NCI-H226 (cell line): ENCODE measurements at places on chromosomes 5 and 9.

- DNase-seq: no peak
Observed at GRCh38 chr5:153998768-153999167, 39.9 kb downstream of the FAM114A2 start.

DNA sequence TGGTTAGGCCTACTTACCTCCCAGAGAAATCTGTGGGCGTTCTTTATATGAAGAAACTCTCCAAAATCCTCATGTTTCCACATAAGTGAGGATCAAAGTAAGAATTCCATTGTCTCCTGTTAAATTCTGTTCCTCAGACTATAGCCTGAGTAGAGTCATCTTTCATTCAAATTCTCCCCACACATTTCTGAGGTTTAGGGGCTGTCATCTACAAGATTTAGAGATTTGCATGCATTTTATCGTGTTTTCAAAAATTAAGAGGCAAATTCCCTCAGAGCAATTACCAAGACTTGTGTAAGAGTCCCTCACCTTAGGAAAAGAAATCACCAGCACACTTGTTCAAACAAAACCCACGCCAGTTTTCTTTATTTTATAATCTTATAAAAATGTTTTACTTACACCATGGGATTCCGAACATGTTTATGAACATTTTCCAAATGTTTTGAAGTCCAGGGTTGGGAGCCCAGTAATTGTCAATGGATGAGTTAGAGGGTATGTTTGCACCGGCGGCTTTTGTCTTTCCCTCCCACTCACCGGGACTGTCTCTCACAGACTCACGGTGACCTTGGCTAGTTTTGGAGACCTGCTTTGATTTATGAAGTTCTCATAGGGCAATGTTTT is 367.6 kb downstream of the ENC1 start:
- DNase-seq: peak; percentile 4

- no peak for DNase-seq
Observed at GRCh38 chr5:42992088-42992879, 47.8 kb downstream of the ANXA2R start.

GRCh38 chr9:125966959-125967711 is 220.0 kb downstream of the PBX3 start:
- DNase-seq: no peak

DNA sequence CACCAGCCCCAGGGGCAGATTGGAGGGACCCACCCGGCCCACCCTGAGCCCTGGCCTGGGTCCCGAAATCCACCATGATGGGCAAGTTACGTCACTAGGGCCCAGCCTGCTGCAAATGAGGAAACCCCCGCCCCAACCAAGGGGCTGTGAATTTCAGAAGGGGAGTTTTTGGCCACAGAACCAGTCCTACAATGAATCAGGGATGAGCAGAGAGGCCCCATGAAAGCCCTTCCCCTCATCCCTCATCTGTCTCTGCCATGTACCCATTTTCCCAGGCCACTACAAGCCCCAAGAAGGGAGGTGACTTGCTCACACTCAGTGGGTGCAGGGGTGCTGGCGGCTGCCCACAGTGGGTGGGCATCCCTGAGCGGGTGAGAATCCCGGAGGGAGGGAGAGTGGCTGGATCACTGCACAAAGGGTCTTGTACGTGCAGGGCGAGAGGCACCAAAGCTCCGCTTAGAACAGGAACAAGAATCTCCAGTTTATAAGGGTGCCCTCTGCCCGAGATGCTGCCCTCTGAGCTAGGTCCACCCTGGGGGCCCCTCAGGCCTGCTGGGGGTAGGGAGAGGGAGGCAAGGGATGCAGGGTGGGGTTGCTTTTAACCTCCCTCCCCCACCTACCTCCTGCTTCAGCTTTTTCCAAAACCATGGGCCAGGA is 10.4 kb upstream of the TCF7 start:
- DNase-seq: no peak

DNA sequence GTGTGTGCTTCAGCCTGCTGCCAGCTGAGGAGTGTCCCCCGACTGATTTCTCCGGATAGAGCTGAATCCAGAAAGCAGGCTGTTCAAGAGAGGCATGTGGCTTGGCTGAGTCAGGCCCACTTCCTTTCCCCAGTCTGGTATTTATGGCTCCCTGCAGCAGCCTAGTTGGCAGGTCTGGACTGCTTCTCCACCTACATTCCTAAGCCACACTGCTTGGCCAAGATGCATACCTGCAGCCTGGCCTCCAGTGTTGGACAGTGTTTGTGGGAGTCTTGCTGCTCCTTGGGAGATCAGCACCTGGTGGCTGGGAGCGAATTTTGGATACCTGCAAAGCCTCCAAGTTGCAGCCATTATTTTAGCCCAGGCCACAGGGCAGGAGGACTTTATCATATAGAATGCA is 670.8 kb downstream of the ACTL7B start:
- peak; percentile 82 for DNase-seq

- peak; percentile 86 for DNase-seq
Observed at GRCh38 chr5:142446131-142446959, 121.5 kb upstream of the SPRY4 start.

DNA sequence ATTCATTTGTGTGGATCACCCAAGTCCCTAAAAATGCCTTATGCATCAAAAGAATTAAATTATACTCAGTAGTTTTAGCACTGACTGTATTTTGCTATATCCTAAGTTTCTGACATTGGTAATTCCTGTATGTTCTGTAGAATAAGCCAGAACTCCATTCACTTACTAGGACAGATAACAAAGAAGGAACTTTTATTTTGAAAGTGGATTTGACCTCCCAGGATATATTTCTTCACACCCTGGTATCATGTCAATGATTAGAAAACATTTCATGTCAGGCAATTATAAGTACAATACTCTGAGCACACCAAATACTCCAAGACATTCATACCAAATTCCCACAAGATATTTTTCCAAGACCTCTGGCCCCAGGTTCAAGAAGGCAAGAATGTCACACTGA is 28.7 kb upstream of the MYOT start:
- no peak for DNase-seq

DNA sequence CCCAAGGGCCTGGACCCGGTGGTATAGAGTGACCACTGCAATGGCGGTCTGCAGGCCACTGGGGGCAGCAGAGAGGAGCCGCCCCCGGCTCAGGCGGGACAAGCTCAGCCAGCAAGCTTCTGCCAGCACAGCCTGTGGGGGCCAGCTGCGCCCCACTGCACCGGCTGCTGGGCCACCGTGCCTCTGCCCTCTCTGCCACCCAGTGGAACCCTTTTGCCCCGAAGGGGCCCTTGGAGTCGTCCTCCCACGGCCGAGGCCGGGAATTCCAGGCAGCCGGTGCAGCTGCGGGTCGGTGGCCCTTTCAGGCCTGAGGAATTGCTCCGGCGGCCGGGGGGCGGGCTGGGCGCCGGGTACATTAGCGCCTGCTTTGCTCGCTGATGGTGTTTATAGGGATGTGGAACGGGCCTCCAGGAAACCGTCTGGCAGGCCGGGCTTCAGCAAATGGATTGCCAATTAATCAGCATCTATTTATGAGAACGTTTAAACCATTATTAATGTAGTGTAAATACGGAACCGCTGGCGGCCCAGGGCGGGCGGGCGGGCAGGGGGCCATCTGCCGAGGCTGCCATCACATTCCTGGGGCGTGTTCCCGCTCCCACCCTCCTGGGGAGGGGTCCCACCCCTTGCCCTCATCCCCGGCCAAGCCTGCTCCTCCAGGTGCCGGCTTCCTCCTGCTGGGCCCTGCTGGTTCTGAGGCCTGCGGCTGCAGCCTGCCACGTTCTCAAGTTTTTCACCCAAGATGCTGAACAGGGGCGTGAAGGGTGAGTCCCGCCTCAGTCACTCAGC is 127.4 kb downstream of the BARX1 start:
- no peak for DNase-seq

DNA sequence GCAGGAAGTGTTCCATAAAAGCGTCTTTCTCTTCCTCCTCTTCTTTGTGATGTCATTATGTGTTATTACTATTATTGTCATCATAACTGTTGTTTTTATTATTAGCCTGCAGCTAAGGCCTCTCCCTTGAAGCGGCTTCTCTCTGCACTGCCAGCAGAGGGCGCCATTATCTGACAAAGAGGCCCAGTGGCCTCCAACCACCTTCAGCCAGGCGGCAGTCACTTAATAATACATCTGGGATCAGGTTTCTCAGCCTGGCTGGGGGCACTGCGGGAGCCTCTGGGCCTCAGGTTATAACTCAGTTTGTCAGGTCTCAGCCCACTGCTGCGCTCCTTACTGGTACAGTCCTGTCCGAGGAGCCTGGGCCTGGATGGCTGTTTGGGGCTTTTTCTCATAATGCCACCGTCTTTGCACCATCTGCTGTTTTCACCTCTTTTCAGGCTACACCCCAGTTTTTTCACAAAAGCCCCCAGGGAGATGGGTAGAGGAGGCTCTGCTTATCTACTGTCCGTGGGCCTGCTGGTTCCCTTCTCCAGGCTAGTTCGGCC is 281.9 kb downstream of the NSG2 start:
- no peak for DNase-seq

DNA sequence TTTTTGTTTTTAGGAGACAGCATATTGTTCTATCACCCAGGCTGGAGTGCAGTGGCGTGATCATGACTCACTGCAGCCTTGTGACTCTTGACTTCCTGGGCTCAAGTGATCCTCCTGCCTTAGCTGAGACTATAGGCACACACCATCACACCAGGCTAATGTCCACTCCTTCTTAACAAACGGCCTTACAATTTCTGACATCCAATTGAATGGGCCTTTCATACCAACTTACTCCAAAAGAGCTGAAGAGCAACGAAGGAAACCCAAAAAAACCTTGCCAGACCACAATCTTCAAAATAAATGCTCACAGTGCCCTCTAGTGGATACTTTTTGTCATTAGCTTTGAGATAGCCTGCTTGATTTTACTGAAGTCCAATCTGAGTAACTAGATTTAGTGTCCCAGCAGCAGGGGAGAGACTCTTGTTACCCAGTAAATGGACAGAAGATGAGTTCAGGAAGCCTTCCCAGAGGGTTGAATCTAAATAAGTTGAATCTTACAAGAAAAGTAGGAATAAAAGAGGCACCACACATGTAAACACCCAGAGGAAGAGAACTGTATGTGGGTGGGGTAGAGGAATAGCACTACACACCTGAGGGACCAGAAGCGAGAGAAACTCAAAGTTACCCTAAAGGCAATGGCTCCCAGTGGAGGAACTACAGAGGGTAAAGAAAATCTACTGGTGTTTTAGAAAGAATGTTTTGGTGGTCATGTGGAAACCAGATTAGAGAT is 9.3 kb downstream of the ZNF622 start:
- peak; percentile 44 for DNase-seq

DNA sequence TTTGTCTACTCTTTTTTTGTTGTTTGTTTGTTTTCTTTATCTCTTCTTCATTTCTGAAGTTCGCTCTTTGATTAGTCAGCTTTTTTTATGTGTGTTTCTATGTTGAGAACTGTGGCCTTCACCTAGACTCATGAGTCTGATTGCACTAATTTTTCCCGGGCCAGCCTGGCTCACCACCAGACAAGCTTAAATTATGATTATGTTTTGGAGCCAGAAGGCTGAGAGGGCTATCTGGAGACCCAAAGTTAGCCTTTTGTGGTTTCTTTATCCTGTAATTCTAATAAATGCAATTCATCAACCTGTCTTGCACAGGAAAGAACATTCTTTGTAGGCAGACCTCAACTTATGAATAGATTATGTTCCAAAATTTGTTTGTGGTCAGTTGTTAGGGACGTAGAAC is 20.8 kb upstream of the ACTBL2 start:
- DNase-seq: peak; percentile 76

GRCh38 chr9:78010445-78010844 is 21.2 kb downstream of the GNAQ start:
- DNase-seq: no peak

DNA sequence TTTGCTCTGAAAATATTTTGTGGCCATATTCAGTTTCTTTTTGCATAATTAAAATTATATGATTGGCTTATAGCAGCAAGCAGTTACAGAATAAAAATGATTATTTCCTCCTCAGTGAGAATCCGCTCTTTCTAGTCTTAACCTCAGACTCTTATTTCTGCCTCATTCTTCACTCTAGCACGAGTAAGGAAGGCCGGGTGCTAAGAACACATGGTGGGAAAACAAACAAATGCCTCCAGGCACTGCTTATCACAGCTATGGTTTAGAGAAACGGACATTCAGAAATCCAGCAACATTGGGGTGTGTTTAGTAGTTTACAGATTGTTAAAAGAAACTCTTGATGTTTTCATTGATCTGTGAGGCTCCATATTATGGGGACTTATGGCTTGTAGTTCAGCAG is 168.7 kb downstream of the KDM4C start:
- no peak for DNase-seq

GRCh38 chr5:172380301-172380986 is 73.9 kb downstream of the SH3PXD2B start:
- DNase-seq: no peak

DNA sequence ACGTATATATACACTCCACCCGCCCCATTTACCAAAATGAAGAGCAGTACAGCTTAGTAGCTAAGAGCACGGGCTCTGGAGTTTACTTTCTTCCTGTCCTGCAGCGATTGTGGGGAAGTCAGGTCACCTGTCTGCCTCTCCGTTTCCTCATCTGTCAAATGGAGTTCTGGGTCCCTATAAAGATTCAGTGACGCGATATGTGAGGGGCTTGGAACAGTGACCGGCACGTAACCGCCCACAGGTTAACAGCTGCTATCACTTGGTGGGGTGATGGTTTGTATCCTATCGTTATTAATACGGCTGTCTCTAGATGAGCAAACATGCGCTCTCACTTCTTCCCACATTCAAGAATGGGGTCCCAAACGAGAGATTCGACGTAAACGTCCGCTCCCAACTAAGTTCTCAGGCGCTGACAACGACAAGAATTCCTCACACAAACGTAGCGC is 426 bp downstream of the FAM114A2 start:
- no peak for DNase-seq

DNA sequence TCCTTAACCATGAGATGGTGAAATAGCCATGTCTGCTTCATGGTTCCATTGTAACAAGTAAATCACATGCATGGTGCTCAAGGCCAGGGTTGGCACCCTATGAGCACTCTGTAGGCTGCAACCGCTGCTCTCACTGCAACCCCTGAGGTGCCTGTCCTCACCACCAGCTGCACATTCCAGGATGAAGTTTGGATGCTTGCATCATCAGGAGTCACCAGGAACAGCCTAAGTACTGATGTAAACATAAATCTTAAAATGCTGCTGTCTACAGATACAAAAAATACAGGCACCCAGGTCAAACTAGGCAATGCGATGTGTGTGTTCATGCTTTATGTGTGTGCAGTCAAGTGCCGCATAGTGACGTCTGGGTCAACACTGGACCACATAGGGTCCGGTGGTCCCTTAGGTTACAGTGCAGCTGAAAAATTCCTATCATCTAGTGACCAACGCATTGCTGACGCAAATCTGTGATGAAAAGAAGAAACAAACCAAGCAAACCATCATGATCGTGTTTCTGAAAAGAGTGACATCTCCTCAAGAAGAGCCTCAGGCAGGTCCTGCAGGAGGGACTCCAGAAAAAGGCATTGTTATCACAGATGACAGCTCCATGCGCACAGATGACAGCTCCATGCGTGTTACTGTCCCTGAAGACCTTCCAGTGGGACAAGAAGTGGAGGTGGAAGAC is 234.8 kb downstream of the AUH start:
- no peak for DNase-seq

- no peak for DNase-seq
Observed at GRCh38 chr5:57185313-57185712, 11.5 kb downstream of the GPBP1 start.

DNA sequence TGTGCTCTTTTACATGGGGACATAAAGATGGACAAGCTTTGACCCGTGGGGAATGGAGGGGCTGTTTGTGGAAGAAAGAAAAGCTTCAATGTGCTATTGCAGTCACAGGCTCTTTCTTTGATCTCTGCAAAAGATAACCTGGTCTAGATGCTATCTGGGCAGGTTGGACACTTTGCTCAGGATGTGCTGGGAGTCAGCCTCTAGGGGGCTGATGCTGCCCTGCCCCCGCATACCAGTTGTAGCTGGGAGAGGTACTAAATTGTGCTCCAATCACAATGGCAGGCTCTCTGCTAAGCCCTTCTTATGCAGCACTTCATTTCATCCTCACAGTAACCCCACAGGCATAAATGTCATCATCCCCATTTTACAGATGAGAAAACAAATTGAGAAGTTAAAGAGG is 67.2 kb downstream of the PSD2 start:
- DNase-seq: no peak
